ENCODE measurements at places on chromosomes 6 and 20.

DNA sequence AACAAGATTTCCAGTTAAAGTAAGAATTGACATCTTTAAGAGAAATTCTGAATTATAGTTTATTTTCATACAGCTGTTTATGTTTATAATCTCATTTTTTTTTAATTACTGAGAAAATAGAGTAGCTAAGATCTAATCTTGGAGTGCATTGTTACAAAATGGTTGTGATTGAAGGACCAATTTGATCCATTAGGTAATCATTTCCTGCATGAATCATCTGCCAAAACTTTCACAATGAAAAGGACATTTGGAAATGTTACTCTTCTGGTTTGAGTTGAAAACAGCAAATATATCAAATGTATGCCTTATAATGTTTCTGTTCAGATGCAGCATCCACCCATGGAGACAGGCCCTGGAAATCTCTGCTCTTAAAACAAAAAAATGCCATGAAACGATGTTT is 19.0 kb downstream of the TUBB2A start:
- DNase-seq = no peak

GRCh38 chr6:144478483-144478882 is 193.3 kb downstream of the UTRN start:
- no peak for DNase-seq

DNA sequence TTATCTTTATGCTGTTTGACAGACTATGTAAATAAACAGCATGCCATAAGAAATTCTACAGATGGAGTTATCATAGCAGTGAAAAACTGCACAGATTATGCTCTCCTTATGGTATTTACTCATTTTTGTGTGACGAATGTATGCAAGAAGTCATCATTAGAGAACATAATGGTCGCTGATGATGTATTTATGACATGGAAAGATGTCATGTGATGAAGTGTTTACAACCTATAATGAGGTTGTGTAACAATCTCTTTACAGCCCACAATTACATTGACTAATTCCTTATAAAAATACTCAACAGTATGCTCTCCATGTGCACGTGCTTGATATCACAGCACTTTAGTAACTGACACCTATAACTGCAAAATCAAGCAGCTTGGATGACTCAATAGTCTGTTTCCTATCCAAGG is 192.4 kb downstream of the BMP2 start:
- DNase-seq = no peak

GRCh38 chr20:46930640-46931339 is 36.1 kb downstream of the EYA2 start:
- no peak for DNase-seq

DNA sequence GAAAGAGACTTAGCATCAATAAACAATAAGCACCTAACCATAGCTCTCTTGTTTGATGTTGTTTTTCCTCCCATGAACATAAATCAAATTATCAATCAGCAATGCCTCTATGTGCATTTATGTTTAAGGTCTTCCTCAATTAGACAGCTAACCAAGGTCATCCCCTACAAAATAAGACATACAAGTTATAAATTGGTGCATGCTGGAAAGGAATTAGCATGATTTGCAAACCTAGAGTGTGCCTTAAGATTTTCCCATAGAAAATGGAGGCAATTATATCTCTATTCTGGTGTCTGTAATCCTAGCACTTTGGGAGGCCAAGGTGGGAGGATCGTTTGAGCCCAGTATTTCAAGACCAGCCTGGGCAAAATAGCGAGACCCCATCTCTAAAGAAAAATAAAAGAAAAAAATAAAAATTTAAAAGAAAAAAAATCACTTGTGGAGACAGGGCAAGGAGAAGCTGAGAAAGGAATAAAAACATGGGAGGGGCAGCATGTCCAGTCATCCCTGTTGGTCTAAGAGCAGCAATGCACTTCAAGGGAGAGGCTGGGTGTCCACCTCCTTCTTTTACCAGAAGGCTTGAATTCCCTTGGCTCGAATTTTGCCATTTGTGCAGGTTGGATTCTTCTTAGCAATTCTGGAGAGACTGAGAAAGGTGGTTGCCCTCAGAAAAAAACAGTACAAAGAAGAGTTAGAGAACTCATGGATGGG is 9.3 kb upstream of the SLPI start:
- no peak for DNase-seq

- DNase-seq = no peak
Observed at GRCh38 chr6:84775751-84776150, 11.4 kb upstream of the TBX18 start.

DNA sequence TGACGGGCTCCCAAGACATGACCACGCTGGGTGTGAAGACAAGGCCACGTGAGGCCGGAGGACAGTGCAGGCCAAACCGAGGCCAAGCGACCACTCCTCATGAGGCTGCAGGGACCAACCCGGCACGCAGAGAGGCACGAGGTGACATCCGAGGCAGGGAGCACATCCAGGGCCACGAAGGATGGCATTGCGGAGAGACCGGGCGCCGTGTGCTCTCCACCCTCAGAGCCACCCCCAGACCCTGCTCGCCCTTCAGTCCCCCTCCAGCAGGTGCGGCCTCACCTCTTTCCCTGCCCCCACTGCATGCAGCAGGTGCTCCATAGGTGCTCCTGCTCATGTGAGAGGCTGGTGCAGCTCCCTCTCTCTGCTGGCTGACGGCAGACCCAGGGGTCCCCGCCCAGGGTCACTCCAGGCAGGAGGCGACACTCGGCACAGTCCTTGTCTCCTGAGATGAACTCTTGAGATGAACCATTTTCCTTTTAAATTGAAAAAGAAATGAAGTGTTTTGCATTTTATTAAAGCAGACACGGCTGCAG is 33.8 kb upstream of the CHRNA4 start:
- no peak for DNase-seq

DNA sequence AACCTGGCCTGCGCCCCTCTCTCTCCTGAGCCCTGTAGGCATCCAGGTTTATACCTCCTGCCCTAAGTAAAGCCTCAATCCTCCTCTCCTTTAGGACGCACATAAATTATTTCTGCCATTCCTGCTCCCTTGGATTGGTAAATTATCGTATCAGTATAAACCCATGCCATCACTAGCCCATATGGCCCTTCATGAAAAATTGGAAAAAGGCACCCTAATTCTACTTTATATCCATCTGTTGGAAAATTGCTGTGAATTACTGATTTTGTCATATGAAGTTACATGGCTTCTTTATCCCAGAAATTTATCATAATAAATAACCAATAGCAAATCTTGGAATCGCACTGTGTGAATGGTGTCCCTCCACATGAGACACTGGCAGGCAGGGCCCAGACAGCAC is 395.2 kb downstream of the PRKN start:
- no peak for DNase-seq
